Stimulated activated CD8-positive, alpha-beta memory T cell treated with anti-CD3 and anti-CD28 coated beads, Interleukin-2, amount 100 ng/mL, for 1 hour (primary cell): ENCODE measurements at places on chromosomes 1 and 21.

DNA sequence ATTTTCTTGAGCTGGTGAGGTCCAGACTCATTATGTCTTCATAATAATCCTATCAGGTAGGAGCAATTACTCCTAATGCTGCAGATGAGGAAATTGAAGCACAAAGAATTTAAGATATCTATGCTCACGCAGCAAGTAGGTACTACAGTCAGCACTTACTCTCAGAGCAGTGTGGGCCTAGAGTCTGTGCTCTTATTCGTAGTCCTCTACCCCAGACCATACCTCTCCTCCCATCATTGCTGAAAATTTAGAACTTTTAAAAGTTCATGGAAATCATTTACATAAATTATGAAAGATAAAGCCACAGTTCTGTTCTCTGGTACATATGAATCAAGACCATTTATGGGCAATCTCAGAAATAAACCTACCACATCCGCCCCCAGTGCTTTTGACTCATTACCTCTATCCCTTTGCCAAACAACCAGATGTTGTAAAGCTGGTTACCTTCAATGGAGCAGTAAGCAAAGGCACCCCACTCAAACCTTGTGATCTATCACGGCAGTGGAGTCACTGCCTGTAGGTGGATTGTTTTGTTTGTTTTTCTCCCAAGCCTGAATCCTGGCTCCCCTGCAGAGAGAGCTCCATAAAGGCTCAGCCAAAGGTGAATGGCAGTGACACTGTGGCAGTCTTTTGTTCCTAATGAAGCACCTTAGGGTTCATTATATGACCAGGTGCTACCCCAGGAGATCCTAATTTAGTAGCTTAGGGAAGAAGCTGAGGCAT, 20.9 kb upstream of the MAN1A2 start:
- DNase-seq, result no peak

DNA sequence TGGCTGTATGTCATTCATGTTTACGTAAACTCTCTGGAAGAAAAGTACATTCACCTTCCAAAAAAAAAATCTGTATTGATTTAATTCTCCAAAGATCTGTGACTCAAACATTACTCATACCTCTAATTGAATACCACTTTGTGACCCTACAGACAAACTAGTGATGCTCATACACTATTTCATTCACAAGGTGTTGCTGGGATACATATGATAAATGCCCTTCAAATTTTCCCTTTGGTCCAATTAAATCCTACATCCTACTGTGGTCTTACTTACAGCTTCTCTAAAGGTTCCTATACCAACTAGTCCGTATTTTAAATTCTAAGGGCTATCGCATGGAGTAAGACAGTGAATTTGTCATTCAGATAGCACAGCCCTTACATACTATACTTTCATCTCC, 26.8 kb upstream of the CADM3 start:
- DNase-seq, result no peak

DNA sequence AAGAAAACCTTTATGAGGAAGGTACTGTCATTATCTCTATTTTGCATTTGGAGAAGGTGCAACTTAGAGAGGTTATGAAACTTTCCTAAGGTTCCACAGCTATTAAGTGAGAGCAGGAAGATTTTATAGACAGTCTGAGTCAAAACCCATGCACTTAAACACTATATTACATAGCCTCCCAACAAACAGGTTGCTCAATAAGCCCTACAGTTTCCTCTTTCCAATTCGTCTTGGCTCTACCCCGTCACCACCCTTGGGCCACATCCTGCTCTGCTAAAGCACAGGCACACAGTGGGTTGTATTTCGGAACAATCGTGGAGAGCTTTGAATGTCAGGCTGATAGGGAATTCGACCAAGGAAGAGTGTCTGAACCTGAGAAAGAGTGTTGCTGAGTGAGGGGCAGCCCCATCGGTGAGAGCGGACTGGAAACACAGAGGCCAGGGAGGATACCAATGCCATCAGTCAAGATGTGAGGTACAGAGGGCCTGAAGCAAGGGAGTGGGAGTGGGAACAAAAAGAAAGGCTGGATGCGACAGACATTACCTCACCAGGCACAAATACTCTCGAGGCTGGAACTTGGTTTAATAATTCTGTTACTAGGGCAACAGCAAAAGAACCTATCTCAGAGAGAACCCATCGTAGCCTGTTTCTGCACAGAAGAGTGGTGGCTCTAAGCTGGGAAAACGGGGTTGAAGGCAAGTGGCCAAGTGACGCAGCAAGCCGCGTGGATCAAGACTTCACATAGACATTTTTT, 6.3 kb upstream of the LRRC52 start:
- DNase-seq, result no peak

DNA sequence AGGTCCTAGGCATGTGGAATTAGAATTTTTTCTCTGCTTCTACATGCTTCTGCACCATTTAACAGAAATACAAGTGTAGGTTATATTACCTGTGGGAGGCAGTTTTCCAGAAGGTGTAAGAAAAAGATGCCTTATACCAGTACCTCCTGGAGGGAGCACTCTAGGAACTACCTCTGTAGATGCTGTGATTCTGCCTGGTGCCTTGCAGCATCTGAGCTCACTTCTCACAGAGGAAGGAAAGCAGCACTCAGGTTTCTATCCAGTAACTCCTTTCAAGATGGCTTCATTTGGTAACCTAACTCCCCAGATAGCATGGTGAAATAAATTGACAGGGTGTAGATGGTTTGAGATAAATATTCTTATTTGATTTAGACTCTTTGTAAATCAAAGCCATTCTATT, 50.3 kb downstream of the GIPC2 start:
- DNase-seq, result no peak

GRCh38 chr1:168645721-168646120, 69.3 kb downstream of the XCL1 start:
- DNase-seq, result no peak

GRCh38 chr1:50271968-50272578, 151.2 kb downstream of the DMRTA2 start:
- no peak for DNase-seq

- DNase-seq, result no peak
Observed at GRCh38 chr1:77271852-77272580, 9.8 kb upstream of the AK5 start.

DNA sequence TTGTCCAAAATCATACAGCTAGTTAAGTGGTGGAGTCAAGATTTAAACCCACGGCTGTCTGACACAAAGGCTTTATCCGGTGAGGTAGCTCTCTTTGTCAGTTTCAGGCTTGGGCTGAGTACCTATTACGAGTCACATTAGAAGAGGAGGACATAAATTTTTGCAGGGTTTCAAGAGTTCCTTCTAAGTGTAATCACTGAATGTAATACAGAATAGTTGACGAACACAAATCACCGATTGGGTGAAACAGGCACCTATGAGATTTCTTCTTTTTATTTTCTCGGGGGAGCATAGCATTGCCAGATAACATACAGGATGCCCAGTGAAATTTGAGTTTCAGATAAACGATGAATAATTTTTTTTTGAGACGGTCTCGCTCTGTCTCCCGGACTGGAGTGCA, 847 bp downstream of the PSMD4 start:
- DNase-seq, result no peak

GRCh38 chr1:181768211-181768929, 285.1 kb downstream of the CACNA1E start:
- DNase-seq, result no peak

DNA sequence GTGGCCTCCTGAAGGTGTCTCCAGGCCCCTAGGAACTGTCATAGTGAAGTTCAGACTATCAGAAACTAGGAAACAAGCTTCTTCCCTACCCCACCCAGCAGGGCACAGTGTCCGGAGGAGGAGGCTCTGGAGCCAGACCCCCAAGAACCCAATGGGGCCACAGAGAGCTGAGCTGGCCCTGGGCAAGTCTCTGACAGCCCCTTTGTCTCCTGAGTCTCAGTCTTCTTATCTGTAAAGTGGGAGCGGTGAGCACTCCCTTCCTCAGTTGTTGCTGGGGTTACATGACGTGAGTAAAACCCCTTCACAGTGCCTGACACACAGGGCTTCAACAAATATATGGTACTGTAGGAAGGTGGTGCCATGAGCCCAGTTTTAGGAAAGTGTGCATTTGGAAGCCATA, 675.8 kb downstream of the MATN1 start:
- no peak for DNase-seq

DNA sequence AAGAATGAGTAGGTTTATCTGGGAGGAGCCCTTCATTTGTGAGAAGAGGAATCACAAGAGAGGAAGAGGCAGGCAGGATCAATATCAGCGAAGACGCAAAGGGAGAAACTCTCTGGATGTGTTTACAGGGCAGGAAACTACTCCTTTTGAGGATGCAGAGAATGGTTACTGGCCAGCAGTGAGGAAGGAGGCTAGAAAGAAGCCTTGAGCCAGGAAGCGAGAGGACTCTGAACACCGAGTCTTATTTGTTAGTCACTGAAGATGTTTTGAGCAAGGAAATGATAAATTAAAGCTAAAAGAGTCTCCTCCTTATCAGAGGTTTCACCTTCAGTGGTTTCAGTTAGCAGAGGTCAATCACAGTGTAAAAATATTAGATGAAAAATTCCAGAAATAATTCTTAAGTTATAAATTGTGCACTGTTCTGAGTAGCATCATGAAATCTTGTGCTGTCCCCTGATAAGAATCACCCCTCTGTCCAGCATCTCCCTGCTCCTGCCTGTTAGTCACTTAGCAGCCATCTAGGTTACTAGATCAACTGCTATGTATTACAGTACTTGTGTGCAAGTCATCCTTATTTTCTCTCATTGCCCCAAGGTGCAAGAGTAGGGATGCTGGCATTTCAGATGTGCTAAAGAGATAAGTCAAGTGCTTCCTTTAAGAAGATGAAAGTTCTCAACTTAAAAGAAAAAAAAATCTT, 43.5 kb downstream of the WLS start:
- DNase-seq, result no peak

- DNase-seq, result no peak
Observed at GRCh38 chr21:36149788-36150711, 6.6 kb upstream of the DOP1B start.

DNA sequence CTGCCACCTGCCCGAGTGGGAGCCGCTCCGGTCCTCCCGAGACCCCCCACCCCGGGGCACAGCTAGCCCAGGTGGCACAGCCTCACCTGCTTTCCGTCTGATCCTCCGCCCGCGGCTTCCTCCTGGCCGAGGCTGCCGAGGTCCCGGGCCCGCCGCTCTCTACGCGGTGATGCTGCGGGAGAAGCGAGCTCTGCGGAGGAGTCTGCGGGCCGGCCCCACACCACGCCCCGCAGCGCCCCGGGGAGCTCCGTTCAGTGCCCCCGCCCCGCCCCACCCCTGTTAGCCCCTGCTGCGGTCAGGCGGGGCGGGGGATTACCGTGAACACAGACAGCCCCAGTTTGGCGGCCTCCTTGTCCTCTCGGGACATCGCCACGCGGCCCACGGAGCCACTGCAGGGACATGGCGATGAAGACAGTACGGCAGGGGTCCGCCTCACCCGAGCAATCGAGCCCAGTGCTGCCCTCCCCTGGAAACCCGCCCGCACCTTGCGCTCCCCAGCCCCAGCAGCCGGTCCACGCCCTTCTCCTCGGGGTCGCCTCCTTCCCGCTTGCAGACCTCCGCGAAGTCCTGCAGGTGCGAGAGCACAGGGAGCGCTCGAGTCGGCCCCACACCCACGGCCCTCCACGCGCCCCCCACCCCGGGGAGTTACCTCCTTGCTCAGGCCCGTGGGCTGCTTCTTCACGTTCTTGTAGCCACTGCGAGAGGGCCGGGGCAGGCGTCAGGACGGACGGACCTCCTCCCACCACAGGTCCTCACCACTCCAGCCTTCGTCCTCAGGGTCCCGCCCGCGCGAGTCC, 933 bp downstream of the C1orf35 start:
- DNase-seq, result peak; percentile 39

DNA sequence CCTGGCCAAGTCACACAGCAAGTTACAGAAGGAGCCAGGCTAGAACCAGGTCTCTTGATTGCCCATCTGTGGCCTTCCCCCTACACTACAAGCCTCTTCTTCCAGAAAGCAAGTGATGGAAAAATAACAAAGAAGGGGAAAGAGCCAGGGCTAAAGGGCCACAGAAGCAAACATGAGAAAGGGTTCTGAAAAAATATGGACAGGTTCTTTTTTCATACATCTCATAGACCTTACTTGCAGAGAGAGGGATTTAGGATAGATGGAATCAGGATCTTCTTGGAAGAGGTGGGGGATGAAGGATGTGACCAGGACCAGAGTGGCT, 3.2 kb downstream of the RHBG start:
- DNase-seq, result no peak

- no peak for DNase-seq
Observed at GRCh38 chr1:227880342-227880924, 65.0 kb downstream of the PRSS38 start.
